A549 (cell line): ENCODE measurements at places on chromosomes 3 and 15. TPM values are rescaled to one million over a fixed set of nuclear protein-coding genes. Genes with fewer than 3 reads are reported as not detected.

The GOLGA8O gene
- polyA plus RNA-seq, result 0.28 to 0.51 TPM (median 0.39 TPM) in 3 replicates

DNA sequence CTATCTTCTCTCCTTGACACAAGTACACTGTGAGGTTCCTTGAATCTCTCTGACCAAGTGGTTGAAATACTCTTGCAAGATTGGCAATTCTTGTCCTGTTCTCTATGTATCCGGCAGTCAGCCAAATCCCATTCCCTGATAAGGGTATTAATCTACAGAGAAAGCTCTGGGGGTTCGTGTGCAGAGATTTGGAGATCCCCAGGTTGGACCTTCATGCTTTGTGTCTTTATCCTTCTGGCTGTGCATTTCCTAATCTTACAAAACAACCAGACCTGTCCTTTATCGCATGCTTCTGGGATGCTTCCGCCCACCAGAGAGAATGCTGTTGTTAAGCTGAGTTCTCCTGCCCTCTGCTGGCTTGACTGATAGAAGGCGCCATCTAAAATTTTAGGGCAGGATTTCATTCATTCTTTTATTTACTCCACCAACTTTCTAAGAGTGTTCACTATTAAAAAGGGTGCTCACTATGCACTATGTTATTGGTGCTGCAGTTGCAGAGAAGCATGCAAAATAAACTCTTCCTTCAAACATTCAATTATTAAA, 8.6 kb upstream of the SST start:
- DNase-seq, result peak; percentile 47

DNA sequence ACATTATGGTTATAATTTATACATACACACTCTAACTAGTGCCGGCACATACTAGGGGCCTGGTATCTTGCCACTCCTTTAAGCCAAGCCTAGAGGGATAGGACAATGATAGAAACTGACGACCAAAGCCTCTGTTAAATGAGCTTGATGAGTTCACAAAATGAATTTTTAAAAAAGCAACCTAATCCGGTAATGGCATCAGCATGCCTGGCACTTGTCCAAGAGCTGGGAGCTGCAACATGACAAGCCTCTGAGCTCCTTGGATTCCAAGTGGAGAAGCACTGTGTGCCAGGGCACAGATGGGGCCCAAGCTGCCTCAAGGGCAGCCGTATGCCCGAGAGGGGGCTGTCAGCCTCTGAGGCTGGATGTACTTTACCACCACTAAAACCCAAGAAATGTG, 9.7 kb downstream of the ETV5 start:
- DNase-seq, result no peak

- peak; percentile 43 for DNase-seq
Measured at GRCh38 chr15:40063563-40064011, 24.6 kb upstream of the SRP14 start.

DNA sequence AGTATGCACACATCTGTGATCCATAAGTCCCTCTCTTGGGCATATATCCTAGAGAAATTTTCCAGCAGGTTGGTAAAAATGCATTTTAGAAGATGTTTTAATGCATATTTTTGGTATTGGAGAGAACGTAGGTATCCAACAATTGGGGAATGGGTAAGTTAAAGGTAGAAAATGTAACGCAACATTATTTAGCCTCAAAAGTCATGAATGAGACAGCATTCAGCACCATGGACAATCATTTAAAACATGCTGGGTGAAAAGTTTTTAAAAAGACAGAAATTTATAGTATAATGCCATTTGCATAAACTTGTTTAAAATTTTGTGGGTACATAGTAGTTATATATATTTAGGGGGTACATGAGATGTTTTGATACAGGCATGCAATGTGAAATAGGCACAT, 43.4 kb downstream of the TRIM69 start:
- no peak for DNase-seq

DNA sequence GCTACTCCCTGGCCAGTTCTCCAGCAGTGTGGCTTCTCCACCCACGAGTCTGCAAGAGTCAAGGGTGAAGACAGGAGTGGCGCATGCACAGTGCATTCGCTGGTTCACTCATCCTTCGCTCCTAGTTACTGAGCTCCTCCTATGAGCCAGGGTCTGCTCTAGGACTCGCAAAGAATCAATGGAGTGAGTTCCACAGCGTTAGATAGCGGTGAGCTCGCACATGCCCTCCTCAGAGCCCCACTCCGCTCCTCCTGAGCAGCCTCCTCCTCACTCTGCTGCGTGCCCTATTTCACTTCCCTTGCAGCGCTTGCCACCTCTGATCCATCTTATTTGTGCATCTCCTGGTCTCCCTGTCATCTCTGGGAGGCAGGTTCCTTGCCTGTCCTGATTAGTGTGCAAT, 63.0 kb downstream of the NUP210 start:
- DNase-seq, result no peak

DNA sequence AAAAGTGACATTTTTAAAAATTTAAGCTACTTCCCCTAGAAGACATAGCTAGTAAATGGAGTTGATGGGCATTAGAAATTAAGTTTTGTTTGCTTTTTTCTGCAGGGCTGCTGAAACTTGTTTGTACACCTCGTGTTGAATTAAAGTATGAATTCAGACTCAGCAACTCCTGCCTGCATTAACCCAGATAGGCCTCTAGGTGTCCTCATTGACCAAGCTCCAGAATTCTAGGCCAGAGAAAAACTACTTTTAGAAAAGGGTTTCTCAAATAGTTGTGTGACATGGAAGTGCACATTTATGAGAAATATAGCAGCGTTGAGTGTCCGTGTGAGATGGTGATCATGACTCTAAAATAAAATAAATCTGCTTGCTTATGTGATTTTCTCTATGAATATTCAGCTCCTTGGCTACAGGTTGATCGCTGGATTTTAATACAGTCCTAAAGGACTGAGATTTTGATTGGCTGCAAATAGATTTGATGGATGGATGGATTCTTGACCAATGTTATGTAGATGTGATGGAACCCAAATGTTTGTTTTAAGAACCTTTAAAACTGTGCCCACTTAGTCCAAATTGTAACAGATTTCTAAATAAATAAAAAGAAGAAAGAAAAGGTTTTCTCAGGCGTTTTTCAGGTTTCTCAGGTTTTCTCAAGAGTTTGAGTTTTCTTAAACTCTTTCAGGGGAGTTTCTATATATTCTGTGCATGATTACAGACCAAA, 39.4 kb upstream of the LMOD3 start:
- peak; percentile 42 for DNase-seq

GRCh38 chr3:94596887-94597566, 534.2 kb downstream of the NSUN3 start:
- DNase-seq, result no peak

The FBXW12 gene
- not detected in 3 replicates for polyA plus RNA-seq

The NFKBIZ gene
- 14.4 to 19.8 TPM (median 16.6 TPM) in 3 replicates for polyA plus RNA-seq

GRCh38 chr3:24420224-24420623, 74.4 kb downstream of the THRB start:
- no peak for DNase-seq

DNA sequence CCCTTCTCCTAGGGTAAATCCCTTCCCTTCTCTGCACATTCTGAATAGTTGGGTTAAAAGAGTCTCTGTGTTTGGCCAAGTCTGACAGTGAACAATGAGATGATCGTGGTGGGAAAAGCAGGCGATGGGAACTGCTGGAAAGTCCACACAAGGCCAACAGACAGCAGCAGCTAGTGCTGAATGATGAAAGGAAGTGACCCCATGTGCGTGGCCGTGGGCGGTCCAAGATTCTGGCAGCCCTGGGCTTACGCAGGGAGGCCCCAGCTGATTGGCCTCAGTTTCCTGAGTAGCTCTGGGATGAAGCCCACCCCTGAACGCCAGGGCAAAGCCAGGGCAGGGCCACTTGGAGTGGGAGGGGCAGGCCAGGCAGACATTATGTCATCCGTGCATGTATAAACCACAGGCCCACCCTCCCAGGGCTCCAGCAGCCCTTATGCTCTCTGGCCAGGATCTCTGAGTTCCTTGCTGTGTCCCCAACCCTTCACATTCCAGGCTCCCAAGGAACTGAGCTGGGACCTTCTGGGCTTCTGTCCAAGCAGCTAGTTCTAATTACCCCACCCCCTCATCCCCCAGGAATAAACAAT, 57.8 kb downstream of the CDC25A start:
- no peak for DNase-seq

DNA sequence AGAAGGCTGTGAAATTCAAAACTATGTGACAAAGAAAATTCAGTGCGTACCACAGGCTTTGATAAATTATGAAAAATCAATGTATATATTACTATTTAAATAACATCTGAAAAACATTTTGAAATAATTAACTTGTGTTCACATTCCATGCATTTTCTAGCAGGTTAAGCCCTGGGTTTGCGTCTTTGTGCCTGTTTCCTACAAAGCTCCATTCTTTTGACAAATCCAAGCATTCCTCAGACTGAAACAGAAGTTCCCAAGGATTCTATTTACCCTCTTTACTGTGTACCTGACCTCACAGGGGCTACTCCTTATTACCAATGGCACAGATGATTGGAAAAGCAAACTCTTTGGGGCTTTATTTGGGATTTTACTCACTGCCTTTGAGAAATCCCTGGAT, 1.9 kb downstream of the PAQR9 start:
- DNase-seq, result no peak

- DNase-seq, result peak; percentile 44
Measured at GRCh38 chr3:126659915-126660886, 5.3 kb upstream of the TXNRD3 start.

- no peak for DNase-seq
Measured at GRCh38 chr3:53181024-53181371, 20.0 kb downstream of the PRKCD start.
